NCI-H1092 treated with DMSO at 0.1 percent for 48 hours (cell line): ENCODE measurements at places on chromosomes 16 and 17.

DNA sequence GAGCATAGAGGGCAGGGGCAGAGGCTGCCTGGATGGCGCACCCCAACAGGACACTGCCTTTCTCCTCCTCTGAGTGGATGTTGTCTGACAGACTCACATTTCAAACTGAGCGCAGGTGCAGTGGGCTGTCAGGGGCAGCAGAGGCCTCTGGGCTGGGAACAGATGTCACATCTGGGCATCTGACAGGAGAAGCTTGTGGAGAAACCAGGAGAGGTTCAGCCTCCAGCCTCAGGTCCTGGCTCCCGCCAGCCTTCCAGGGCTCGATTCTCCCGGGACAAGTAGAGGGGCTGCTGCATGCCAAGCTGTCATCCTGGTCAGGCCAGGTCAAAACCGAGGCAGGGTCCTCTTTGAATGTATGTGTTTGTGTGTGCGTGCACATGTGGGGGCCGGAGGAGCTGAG, 67.7 kb upstream of the SDK2 start:
- no peak for DNase-seq

DNA sequence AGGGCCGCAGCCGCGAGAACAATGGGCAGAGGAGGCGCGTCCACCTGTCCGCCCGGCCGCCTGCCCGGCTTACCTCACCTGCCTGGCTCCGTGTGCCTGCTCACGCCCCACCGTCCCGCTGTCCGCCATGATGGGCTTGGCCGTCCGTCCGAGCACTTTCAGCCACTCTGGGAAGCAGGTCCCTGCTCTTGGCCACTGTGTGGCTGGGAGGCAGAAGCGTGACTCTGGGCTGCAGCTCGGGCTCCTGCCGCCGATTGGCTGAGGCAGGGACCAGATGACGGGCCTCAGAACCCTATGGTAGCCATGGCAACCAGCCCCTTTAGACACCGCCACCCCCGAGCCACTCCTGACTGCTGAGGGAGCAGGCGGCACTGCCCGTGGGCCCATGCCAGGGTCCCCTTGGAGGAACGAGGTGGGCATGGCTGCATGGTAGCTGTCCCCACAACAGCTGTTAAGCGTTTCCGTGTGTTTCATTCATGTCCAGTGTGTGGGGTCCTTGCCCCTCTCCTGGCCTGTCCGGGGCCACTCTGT, 8.9 kb upstream of the AXIN1 start:
- no peak for DNase-seq

DNA sequence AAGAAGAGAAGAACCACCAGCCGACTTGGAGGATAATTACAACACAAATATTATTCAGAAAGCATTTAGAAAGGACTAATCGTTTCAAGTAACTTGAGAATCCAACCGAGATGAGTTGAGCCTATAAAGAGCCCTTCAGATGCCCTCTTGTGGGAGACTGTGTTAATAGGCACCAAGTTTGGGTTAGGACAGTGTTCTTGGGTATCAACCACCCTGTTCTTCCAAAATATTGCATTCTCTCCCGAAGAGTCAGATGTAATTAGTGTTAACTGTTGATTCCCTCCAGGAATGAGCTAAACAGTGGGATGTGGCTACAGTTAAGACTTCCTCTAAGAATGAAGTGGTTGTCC, 87.8 kb upstream of the NOL11 start:
- DNase-seq, result peak; percentile 35

DNA sequence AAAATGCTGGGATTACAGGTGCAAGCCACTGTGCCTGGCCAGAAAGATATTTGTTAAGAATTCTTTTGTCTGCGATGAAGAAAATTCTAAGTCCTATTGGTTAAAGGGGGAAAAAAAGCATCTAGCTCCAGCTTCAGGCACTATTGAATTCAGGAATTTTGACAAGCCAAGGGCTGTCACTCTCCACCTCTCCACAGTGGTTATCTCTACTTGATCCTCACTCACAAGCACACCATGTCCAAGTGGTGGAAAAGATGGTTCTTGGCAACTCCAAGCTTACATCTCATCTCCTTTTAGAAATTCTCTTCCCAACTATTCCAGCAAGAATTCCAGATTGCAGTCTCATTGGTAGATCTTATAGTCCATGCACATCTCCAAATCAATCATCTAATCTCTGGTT, 7.1 kb downstream of the RBFOX1 start:
- DNase-seq, result no peak

DNA sequence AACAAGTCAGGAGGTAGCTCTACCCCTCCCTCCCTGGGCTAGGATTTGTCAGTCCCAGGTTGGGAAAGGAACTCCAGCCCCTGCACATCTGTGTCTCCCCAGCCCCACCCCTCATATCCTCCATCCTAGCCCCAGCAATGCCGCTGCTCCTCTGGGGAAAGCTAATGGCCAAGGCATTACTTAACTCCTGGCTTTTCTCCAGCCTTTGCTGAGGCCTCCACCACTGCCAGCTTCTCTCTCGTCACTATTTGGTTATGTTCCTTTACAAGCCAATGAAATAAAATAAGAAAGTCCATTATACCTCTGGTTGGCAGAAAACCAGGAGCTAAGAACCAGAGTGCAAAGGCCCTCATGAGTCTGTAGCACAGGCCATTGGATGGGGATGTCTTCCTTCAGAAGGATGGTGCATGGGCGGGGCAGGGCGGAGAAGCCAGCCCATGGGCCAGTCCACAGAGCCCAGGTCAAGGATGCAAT, 171.0 kb downstream of the CCDC182 start:
- peak; percentile 88 for DNase-seq

- DNase-seq, result no peak
Observed at GRCh38 chr16:23310217-23310616, 8.1 kb downstream of the SCNN1B start.

GRCh38 chr16:7137560-7138330, 194.9 kb upstream of the RBFOX1 start:
- no peak for DNase-seq

GRCh38 chr17:39929646-39930407, 2.3 kb downstream of the LRRC3C start:
- no peak for DNase-seq

GRCh38 chr16:8892101-8892575, 10.0 kb downstream of the LITAFD start:
- DNase-seq, result no peak
